ENCODE measurements at places on chromosomes 2 and 18.
A peak's percentile ranks its signal among the peaks of the same experiment; 100 is the strongest.

DNA sequence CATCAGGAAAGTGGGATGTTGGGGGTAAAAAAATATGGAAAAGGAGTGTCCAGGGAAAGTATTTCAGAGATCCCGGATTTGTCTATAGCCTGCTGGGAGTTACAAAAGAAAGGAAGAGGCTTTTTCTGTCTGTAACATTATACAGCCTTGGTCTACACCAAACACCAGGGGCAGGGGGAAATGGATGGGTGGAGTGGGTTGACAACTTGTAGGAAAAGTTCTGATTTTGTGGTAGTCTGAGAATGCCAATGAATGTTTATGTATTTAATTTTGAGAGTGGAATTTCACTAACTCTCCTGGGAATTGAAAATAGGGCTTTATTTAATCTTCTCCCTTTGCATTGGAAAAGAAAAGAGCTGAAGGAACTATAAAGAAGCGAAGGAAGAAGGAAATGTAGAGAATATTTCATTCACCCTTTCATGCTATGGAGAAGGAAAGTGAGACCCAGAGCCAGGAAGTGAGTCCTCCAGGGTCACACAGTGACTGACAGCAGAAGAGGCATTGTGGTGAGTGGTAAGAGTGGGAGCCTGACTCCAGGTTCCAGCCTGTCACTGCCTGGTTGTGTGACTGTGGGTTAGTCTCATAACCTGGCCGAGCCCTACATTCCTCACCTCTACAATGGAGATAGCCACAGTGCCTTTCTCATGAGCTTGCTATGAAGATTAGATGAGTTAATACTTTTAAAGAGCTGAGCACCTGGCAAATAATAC lies 346.3 kb upstream of the TNP1 start:
- no peak for DNase-seq

GRCh38 chr2:172329416-172329773 lies 98.0 kb upstream of the ITGA6 start:
- DNase-seq = no peak

- no peak for DNase-seq
Measured at GRCh38 chr2:25437881-25438662, 96.3 kb upstream of the DNMT3A start.

DNA sequence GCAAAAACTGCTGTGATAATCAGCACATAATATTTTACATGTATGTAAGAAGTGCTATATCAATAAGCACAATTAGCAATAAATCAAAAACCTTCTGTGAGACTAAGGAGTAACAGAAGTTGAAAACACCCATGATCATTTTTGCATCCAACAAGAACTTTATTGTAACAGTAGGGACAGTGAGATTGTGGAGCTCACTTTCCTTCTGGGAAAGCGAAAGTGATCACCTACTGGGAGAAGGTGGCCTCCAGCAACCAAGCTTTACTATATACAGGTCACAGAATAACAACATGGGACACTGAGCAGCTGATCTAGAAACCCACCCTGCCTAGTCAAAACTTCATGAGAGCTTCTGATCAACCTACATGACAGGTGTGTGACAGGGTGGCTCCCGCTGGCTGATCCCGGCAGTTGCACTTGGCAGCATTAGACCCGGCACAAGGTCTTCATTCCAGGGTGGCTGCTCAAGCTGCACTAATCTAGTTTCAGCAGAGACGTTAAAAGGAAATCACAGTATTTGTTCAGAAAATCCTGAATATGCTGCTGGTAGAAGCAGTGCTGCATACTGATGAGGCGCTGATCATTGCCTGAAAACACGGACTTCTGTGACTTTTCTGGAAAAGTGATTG lies 63.5 kb upstream of the ARL5A start:
- peak; percentile 9 for DNase-seq

DNA sequence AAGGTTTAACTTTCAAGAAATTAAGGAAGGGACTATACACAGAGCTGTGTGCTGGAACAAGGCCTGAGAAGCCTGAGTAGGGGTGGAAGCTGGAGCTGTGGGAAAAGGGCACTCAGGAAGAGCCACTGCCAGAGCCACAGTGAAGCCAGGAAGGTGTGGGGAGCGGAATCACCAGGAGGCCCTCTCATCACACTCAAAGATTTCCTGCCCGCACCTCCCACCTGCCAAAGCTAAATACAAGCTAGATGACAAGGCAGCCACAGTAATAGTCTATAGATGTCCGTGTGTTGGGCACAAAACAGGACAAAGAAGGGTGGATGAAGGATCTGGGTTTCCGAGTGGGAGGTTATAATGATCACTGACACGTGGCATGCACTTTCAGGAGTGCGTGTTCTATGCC lies 126.0 kb downstream of the ZNF532 start:
- no peak for DNase-seq

DNA sequence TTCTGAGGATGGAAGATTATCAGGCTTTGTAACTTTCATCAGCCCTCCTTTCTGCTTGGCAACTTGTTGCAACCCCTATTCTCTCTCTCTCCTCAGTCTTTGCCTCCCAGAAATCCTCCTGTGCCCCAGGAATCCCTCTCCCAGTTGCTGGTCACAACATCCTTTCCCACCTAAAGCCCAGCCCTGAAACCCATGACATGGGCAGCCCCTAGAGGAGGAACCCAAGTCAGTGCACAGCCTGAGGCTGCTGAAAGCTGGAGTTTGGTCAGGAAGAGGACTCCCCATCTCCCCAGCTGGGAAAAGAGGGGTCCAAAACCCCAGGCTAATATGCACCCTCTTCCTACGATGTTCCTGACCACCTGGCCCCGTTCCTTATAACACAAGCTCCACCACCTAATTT lies 29.5 kb downstream of the PKDCC start:
- no peak for DNase-seq

- peak; percentile 43 for DNase-seq
Measured at GRCh38 chr2:218322768-218323525, 30.6 kb upstream of the TMBIM1 start.

GRCh38 chr2:212628586-212628985 lies 90.0 kb upstream of the ERBB4 start:
- DNase-seq = no peak

DNA sequence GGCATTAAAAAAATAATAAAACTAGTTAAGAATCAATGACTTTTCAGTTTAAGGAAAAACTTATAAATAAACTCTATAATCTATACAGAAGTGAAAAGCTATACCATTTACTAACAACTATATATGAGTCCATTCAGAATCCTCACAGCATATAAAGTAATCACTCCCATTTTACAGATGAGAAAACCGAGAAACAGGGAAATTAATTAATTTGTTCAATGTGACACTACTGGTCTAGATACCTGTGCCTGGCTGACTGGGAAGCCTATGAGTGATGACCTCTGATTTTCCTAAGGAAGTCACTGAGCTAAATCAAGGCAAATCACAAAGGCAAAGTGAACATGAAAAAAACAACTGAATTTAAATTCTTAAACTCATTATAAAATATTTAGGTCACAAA lies 99.5 kb upstream of the RNU4ATAC start:
- DNase-seq = no peak

- peak; percentile 25 for DNase-seq
Measured at GRCh38 chr2:172333235-172333977, 94.0 kb upstream of the ITGA6 start.

- DNase-seq = no peak
Measured at GRCh38 chr2:187618813-187619212, 64.6 kb upstream of the TFPI start.

- no peak for DNase-seq
Measured at GRCh38 chr2:207334624-207335371, 169.1 kb upstream of the KLF7 start.

DNA sequence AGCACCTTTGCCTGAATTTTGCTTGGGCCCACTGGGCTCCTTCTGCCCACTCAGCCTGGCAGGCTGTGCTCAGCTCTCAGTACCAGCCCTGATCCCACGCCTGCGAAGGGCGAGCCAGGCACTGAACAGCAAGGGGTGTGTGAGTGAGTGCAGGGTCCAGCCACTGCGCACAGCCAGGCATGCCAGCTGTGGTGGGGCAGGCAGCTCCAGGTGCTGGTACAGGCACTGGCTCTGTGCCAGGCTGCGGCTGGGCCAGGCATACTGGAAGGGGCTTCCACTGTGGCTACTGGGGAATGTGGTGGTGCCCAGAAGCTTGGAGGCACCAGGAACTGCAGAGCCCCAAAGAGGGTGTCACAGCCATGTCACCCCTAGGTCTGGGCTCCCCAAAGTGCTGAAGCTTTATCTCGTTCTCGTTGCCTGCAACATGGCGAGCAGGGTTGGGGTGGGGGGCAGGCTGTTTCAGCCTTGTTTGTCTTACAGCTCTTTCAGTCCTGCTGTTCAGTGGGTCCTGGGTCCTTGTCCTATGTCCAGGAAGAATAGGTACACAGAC lies 8.8 kb downstream of the DYSF start:
- no peak for DNase-seq

- no peak for DNase-seq
Measured at GRCh38 chr2:187574969-187575750, 20.9 kb upstream of the TFPI start.

DNA sequence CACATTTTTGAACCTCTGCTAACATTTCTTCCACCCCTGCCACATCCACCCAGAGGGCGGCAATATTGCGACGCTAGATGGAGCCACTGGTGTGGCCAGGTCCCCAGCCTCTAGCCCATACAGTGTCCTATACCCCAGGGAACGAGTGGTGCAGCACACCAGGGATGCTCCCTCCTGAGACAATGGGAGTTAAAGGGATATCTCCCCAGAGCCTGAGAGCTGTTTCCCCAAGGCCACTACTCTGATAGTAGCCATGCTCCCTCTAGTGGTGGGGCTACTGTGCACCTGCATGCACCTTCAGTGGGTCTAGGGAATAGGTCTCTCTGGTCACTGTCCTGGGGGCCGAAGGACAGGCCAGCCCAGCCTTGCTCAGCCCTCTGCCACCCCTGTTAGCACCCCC lies 336.4 kb upstream of the FSHR start:
- DNase-seq = no peak

- DNase-seq = no peak
Measured at GRCh38 chr2:196096982-196097745, 28.5 kb upstream of the DNAH7 start.

GRCh38 chr2:144989579-144990270 lies 469.8 kb upstream of the ZEB2 start:
- no peak for DNase-seq

GRCh38 chr2:169069341-169069740 lies at the start of gene DHRS9:
Gene DHRS9 (plus strand): TSS chr2:169069563. CDS start chr2:169081582, 12,019 bp downstream.
- no peak for DNase-seq

DNA sequence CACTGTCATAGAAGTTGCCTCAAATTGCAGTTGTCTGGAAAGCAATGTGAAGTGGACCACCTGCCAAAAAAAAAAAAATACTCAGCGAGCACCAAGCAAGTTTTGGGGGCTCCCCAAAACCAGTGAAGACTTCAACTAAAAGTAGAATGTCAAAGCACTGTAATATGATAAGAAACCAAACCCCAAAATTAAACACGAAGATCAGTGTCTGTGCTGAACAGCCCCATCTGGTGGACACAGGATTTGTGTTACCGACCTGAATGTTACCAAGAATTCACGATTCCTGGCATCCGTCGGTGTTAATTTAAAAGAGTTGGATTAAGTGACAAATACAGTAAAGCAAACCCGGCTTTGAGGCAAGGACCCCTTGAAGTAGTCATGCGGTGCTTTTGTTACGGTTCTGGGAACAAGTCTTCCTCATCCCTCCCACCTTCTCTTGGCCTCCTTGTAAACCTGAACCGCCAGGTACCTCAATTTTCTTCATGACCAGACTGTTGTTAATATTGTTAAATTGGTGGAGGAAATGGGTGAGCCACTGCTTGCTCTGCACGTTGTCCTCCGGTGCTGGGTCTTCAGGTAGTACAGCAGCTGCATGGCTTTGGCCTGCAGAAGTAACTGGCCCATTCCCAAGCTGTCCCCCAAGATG lies 31.3 kb upstream of the SSB start:
- peak; percentile 49 for DNase-seq

DNA sequence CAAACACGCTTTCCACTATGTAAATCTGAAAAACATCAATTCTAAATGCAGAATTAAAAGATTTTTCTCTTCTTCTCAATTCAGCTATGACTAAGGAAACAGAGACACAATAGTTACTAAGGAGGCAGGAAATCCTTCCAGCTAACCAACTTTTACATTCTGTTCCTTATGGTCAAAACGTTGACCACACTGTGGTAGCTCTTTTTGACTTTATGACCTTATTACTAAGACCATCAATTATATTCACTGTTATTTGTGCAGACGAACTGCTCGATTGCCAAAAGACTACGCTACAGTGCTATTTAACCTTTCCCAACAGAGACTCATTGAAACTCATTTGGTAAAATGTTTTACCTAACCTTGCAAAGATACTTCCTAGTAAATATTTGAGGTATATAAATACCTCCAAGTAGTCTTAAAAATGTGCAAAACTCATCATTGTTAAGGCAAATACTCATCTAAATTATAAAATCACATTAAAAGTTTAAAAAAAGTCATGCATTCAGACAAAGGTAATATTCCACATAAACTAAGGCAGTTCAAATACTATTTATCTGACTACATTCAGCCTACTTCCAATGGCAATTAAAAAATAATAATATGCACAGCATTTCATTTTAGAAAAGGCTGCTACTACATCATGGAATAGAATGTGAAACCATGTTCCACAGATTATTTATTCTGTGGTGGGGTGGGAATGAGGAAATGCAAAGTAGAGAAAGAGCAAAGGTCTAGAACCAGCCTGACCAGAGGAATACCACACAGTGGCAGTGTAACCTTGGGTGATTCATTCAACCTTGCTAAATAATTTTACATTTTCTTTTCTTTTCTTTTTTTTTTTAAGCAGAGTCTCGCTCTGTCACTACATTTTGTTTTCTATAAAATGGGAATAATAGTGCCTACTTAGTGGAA lies 139.9 kb downstream of the THADA start:
- no peak for DNase-seq

DNA sequence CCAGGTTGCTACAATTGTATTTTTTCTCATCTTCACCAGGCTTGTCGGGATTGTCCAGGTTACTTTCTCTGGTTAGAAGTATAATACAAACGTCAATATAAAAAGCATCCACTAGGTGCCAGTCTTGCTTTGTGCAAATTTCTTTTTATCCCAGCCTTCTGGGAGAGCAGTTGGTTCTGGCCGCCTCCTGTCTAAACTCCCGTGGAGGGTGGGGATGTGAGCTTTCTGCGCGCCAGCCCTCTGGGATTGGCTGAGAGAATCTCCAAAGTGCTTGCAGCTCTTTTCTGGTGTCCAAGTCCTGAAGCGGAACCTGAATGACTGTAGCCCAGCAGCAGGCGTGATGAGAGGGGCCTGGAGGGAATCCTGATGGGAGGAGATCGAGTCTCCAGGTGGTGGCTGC lies 22.4 kb upstream of the TOGARAM2 start:
- peak; percentile 84 for DNase-seq

GRCh38 chr2:163665817-163666216 lies 70.0 kb downstream of the FIGN start:
- DNase-seq = no peak

- no peak for DNase-seq
Measured at GRCh38 chr2:112640800-112641675, 4.7 kb upstream of the SLC20A1 start.

DNA sequence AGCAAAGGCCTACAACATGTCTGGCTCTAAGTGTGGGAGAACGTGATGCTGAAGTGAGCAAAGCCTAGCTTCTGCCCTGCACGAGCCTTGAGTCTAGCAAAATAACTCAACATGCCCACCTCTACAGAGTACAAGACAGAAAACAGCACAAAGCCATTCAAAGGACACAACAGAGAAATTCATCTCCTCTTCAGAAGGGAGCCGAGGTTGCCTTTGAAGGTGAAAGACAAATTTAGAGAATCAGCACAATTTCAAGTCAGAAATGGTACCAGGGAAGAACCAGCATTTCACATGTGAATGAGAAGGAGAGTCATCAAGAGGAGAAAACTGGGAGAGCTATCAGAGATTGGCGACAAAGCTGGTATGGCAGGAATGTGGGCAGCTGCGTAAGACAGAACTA lies 21.7 kb upstream of the CYTIP start:
- no peak for DNase-seq

Data from NCI-H1694 treated with DMSO at 0.1 percent for 48 hours (cell line).